ENCODE measurements at places on chromosomes 2 and 18.

GRCh38 chr2:10080536-10081304 is 509 bp upstream of the CYS1 start:
- no peak for DNase-seq

DNA sequence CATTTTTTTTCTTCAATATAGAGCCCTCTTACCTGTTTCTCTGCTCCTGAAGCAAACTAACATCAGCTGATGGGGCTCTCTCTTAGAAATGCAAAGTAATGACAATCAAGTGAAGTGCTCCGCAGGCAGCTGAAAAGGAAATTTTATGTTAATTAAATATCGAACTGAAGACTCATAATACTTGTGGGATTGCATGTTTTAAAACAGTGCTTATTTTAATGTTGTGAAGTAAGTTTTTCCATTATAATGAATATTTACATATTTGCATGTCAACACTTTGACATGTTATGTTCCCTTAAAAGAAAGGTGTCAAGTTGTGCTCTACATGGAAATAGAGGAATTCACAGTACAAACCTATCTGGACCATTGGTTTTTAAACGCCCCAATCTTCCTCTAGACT is 97.1 kb downstream of the EML6 start:
- DNase-seq = no peak

- no peak for DNase-seq
Measured at GRCh38 chr2:118048401-118048800, 34.5 kb upstream of the CCDC93 start.

DNA sequence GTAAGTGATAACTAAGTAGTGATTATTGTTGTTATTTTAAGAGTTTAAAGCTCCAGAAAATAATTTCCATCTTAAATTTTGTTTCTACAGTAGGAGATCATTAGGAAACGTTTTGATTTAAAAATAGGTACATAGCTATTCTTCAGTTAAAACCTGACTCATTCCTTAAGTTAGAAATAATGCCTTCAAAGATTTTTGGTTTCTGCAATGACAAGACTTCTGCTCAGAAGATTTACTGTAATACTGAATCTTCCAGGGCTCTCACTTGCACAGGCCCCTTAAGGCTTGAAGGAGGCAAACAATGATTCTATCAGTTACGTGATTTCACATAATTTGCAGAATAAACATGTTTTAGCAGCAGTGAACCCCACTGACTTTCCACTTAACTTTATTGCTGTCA is 333.7 kb downstream of the RAD51AP2 start:
- no peak for DNase-seq

DNA sequence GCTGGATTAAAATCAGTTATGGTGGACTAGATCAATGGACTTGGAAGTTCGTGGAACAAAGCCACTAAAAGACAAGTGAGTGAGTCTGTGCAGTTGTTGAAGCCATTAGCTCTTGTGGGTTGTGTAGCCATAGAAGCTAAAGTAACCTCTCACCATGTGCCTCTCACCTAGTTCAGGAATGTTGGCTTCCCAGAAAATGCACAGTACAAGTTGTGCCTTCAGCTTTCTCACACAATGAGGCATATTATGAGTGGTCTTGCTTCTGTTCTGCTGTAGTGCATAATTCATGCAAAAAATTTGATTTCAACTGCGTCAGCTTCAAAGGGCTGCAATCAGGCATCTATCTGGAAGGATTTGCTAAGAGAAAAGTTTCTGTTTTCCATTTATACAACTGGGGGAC is 26.2 kb downstream of the CERS6 start:
- DNase-seq = no peak

DNA sequence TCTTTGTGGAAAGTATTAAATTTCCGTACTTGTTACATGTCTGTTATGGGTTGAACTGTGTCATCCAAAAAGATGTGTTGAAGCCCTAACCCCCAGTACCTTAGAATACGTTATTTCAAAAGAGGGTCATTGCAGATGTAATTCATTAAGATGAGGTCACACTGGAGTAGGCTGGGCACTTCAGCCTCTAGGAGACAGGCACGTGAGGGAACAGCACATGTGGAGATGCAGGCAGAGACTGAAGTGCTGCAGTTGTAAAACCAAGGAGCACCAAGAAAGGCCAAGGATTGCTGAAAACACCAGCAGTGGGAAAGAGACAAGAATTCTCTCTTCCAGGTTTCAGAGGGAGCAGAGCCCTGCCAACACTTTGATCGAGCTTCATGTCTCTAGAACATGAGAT is 4.6 kb upstream of the RHBDD1 start:
- DNase-seq = no peak

- DNase-seq = peak; percentile 25
Measured at GRCh38 chr18:11752116-11752911, 63.2 kb downstream of the GNAL start.

- peak; percentile 95 for DNase-seq
Measured at GRCh38 chr2:231198291-231199173, at the start of gene ARMC9. TSS of gene ARMC9 (plus strand) at chr2:231198631. CDS start at chr2:231206239, 7,608 bp downstream.

GRCh38 chr2:112644933-112645309 is 818 bp upstream of the SLC20A1 start:
- no peak for DNase-seq

GRCh38 chr2:219634951-219635751 is 7.7 kb downstream of the SLC4A3 start:
- DNase-seq = no peak

DNA sequence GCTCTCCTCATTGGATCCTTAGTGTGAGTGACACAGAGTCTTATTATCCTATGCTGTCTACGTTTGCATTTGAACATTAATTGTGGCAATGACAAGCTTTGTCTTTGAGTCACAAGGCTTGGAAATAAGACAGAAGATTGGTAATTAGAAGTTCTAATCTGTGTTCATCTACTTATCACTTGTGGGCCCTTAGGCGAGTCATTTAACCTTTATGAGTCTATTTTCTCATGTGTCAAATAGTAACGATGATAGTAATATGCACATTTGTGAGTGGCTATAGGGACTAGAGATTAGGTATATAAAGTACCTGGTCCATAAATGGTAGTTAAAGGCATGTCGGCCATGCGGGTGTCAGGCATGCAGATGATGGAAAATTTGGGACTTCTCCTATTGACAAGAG is 105.6 kb upstream of the NABP1 start:
- DNase-seq = no peak

GRCh38 chr18:13576598-13576997 is 149.8 kb downstream of the FAM210A start:
- DNase-seq = no peak

DNA sequence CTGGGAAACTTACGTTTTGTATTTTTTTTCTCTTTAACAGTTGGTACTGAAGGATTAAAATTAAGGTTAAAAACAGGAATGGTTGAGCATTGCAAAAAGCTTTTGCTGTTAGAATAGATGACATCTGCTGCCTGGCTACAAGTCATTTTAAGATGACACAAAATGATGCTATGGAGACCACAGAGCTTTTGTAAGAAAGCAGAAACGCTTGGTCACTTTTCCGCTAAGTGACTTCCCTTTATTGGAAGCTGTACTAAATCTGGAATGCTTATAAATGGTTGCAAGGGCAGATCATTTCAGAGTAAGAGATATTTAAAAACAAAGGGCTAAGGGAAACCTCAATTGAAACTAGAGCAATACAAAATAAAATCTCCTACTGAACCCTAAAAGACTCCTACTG is 544.0 kb downstream of the STK39 start:
- DNase-seq = no peak

DNA sequence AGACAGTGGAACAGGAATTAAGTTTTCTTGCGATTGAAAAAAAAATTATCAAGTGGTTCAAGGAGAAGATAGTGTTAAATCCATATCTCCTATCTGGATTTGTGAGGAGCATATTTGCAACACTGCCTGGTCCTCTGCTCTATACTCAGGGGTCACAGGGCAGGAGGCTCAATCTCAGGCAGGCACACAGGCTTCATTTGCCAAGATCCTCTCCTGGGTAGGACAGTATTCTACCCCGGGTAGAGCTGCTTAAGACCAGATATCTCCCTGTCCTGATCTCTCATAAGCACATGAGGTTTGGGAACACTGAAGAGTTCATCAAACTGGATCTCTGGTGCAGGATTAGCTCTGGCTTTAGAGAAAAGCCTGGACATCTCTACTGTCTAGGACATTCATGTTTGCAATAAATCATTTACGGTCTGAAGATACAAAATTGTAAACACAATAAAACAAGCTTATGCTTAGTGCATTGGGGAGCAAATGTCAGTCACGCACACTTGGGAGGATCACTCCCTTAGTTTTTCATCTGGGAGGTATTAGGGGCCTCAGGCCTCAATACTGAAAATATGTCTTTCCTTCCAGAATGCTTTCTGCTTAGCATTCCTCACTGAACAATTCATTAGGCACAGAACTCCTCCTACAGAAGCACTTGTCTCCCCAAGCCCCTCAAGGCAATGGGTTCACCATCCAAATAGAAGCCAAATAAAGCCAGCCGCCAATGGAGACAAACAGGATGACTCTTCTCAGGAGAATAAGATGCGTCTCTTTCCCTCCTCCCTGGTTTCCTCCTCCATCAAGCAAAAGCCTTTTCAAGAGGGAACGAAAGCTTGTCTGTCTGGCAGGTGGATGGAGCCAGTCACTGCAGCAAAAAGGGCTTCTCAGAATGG is 34.1 kb upstream of the LCLAT1 start:
- no peak for DNase-seq

DNA sequence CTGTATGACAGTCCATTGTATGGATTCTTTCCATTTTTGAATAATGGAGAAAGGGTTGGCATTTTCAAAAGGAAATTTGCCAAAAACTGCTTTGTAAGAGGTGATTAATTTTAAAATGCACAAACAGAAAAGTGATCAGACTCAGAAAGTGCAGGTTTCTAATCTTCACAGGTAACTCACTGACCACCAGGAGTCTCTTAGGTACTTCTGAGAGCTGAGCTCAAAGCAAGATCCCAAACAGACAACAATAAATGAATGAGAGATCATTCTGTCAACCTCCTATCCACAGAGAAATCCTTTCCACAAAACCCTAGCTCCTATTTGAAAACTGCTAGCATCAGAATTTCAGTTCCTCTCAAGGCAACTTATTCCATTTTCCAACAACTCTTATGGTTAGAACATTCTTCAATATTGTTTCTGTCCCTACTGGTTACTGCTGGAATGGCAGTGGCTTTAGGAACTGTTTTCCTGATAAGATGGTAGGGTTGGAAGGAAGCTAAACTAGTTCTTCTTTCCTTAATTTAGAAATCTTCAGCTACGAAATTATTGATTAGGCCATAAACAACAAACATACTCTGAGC is 20.6 kb upstream of the HAAO start:
- peak; percentile 29 for DNase-seq

Data from NCI-H510A treated with DMSO at 0.1 percent for 48 hours (cell line).